ENCODE measurements at places on chromosomes 2 and 18. TPM values are rescaled to one million over a fixed set of nuclear protein-coding genes. Genes with fewer than 3 reads are reported as not detected.

The FASTKD1 gene
- 19.3 TPM for total RNA-seq

The SPATA3 gene
- total RNA-seq: not detected

The ZNF516 gene
- 32.7 TPM for total RNA-seq

The EGR4 gene
- under 0.01 TPM for total RNA-seq

The NTSR2 gene
- total RNA-seq: under 0.01 TPM

The MAP2 gene
- total RNA-seq: 51.0 TPM

The KCNK3 gene
- 0.26 TPM for total RNA-seq

DNA sequence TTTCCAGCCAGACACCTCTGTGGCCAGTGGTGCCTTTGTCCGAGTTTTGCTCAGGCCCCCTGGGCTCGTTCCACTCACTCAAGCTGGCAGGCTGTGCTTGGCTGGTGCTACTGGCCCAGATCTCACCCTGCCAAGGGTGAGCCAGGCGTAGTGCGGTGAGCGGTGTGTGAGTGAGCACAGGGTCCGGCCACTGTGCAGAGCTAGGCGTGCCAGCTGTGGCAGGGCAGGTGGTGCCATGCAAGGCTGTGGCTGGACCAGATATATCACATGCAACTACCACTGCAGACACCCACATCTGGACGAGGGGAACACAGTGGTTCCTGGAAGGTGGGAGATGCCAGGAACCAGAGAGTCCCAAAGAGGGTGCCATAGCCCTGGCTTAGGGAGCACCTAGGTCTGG is 70.1 kb downstream of the SRBD1 start:
- no peaks in the 10 kb centered on the region for H3K27me3 ChIP-seq
- no peak for DNase-seq
- no peak overlapping the region for H3K27ac ChIP-seq

GRCh38 chr2:47079515-47080412 is 75.3 kb downstream of the STPG4 start:
- peaks cover 25% of the 10 kb centered on the region for H3K4me1 ChIP-seq
- no peak for DNase-seq
- H3K27me3 ChIP-seq: no peaks in the 10 kb centered on the region
- H3K36me3 ChIP-seq: no peaks in the 10 kb centered on the region

GRCh38 chr2:205535001-205535400 is 147.3 kb upstream of the NRP2 start:
- no peaks in the 10 kb centered on the region for H3K36me3 ChIP-seq
- H3K4me3 ChIP-seq: no peak overlapping the region
- H3K4me1 ChIP-seq: no peaks in the 10 kb centered on the region
- H3K27me3 ChIP-seq: no peaks in the 10 kb centered on the region
- H3K27ac ChIP-seq: no peak overlapping the region

GRCh38 chr2:146624430-146625160 is 1220.2 kb upstream of the ACVR2A start:
- no peak overlapping the region for H3K27ac ChIP-seq
- H3K36me3 ChIP-seq: no peaks in the 10 kb centered on the region
- no peaks in the 10 kb centered on the region for H3K27me3 ChIP-seq
- H3K4me1 ChIP-seq: no peaks in the 10 kb centered on the region

DNA sequence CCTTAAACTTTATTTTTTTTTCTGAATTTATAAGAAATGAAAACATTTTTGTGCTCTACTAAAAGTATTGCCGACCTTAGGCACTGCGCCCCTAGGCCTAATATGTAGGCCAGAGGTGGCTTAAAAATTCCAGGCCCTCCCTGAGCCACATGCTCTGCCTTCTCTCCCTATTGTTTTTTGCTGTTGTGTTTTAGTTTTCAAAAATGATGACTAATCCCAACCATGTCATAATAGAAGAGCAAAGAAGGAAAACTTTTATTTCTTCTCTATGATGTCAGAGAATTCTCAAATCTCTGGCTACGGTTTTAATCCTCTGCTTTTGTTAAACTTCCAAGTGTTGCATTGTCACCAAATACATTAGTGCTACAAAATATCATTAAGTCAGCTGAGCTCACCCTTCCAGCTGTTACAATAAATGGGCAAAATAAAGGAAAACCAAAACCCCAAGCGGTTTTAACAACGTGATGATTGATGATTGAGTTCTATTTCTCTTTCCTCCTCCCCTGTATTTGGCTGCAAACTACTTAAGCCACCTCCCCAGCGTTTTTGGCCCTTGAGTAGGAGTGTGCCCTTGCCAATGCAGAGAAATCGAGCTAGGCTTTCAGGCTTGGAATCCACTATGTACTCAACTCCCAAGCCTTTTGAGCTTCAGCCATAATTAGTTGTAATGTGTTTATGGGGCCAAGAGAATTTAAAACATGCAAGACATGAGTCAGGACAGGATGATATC is 163.5 kb upstream of the POU3F3 start:
- no peak overlapping the region for H3K27ac ChIP-seq
- H3K4me3 ChIP-seq: no peak overlapping the region
- peak; percentile 54 for DNase-seq
- no peaks in the 10 kb centered on the region for H3K27me3 ChIP-seq
- H3K36me3 ChIP-seq: no peaks in the 10 kb centered on the region

GRCh38 chr2:231376857-231377256 is 18.7 kb upstream of the B3GNT7 start:
- H3K36me3 ChIP-seq: no peaks in the 10 kb centered on the region
- no peak for DNase-seq

DNA sequence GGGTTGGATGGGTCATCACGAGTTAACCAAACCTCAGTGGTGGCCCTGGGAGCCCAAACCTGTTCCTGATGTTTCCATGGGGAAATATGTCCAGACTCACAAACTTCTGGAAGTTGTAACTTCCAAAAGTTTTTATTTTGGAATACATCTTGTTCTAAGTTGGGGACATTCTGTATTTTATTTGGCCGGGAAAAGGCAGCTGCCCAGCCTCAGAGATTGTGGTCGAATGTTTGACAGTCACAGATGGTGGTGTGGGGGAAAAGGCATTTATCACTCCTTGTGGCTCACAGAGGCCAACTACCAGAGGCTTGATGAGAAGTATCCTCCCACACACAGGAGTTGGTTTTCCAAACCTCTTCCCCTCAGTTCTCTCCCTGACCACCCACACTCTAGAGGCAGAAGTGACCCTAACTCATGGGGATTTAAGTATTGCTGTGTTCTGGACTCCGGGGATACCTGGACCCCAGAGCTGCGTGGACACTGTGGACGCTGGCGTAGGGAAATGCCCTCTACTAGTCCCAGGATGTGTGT is 124.7 kb upstream of the PPP1CB start:
- H3K4me3 ChIP-seq: no peak overlapping the region
- no peaks in the 10 kb centered on the region for H3K27me3 ChIP-seq
- peaks cover 9% of the 10 kb centered on the region for H3K4me1 ChIP-seq
- H3K27ac ChIP-seq: no peak overlapping the region
- H3K36me3 ChIP-seq: no peaks in the 10 kb centered on the region

- H3K4me3 ChIP-seq: no peak overlapping the region
- no peaks in the 10 kb centered on the region for H3K36me3 ChIP-seq
Observed at GRCh38 chr18:26901020-26901419, 35.5 kb upstream of the AQP4 start.

- no peaks in the 10 kb centered on the region for H3K4me1 ChIP-seq
- peaks cover 15% of the 10 kb centered on the region for H3K27me3 ChIP-seq
- DNase-seq: no peak
- H3K36me3 ChIP-seq: no peaks in the 10 kb centered on the region
- H3K27ac ChIP-seq: no peak overlapping the region
Observed at GRCh38 chr2:232523402-232523681, 2.6 kb upstream of the CHRND start.

DNA sequence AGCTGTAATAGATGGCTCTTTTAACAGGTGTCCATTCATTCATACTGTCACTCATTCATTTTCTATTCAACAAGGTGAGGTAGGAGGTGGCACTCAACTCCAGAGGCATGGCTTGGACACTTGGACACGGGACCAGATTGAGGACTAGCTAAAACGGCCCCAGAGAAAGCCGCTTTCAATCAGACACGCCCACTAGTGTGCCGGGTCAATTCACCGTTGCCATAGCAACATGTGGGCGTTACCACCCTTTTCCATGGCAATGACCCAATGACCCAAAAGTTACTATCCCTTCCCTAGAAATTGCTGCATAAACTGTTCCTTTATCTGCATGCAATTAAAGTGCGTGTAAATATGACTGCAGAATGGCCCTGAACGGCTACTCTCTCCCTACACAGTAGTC is 49.2 kb upstream of the LGALSL start:
- peak overlapping the region; percentile 33 for H3K27ac ChIP-seq
- H3K4me1 ChIP-seq: peaks cover 18% of the 10 kb centered on the region
- no peak overlapping the region for H3K4me3 ChIP-seq

DNA sequence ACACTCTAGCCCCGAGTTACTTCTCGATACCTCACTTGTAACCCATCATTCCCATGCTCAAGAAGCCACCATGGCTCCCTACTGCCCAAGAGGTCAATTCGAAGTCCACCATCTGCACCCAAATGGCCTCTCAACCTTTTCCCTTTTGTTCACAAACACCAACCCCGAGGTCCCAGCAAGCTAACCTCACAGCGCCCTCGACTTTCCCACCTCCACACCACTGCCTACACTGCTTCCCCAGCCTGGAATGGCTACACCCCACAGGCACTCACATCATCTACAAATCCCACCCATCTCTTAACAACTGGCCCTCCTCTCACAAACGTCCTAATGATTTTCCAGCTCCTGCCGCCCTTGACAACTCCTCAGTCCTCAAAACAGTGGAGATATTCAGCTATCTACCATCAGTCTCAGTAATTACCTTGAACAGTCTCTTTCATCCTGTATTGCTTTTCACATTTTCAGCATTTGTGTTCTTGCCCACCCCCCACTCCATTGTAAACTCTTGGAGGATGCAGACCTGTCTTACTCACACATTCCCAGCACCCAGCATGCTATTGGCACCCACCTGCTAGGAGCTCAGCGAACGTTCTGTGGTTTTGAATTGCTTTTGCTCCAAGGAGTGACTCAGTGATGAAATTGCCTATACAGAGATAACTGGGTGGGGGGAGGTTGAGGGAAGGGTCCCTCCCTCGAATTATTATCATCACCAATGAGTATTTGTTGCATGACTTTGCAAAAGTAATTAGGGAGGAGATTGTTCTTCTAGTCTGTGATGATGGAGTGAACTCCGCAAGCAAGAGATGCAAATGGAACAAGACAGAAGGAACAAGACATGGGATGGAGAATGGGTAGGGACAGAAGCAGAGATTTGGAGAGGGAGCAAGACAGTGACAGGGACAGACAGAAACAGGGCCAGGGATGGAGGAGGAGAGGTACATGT is 106.8 kb downstream of the CYP26B1 start:
- no peaks in the 10 kb centered on the region for H3K36me3 ChIP-seq
- no peak overlapping the region for H3K4me3 ChIP-seq
- no peaks in the 10 kb centered on the region for H3K27me3 ChIP-seq
- H3K27ac ChIP-seq: no peak overlapping the region

- no peak for DNase-seq
- no peak overlapping the region for H3K4me3 ChIP-seq
- H3K27me3 ChIP-seq: no peaks in the 10 kb centered on the region
- H3K27ac ChIP-seq: no peak overlapping the region
Observed at GRCh38 chr2:235439959-235440662, 53.7 kb upstream of the AGAP1 start.

DNA sequence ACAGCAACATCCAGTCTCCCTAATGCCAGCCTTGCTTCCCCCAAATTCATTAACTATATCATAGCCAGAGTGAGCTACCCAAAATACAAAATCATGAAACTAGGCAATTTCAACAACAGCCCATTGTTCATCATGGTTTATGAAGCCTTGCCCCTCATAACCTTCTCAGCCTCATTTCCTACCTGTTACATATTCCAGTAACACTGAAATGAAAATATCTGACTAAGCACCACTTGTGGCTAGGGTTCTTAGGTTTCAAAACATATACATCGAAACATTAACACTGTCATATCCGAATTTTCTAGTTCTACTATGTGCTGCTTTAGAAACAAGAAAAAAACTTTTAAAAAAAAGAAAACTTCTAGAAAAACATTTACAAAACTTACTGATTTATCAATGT is 59.5 kb downstream of the ATAD2B start:
- no peaks in the 10 kb centered on the region for H3K27me3 ChIP-seq
- peaks cover 1% of the 10 kb centered on the region for H3K36me3 ChIP-seq
- H3K4me1 ChIP-seq: no peaks in the 10 kb centered on the region
- no peak overlapping the region for H3K27ac ChIP-seq
- DNase-seq: no peak
- H3K4me3 ChIP-seq: no peak overlapping the region

DNA sequence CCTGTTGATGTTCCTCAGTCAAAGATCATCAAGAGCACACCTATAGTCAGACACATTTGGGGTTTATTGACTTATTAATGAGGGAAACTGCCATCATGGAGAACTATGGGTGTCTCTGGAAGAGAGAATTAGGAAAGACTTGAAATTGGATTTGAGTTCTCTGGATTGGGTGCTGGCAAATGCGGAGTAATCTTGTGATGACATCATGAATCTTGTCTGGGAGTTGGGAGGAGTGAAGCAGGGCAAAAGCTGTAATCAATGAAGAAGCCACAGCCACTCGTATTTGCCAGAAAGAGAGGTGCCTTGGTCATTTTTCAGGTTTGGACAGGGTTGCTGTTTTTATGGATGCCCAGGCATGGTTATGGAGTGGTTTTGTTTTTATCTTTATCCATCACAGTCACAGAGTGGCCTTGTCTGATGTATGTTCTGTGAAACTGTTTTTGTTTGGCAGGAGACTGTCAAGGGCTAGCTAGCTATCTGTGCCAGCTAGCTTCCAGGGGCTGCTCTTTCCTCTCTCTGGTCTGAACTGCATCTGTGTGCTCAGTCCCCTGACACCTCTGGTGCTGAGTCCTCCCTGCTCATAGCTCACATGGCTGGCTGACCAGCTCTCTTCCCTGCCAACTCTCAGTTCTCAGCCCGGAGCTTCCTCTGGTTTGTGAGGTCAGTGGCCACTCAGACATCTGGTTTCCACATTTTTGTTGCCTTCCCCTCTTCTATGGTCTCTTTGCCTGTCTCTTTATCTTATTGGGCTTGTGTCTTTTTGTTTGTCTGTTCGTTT is 193.4 kb upstream of the RMP24 start:
- DNase-seq: no peak
- no peaks in the 10 kb centered on the region for H3K27me3 ChIP-seq
- no peaks in the 10 kb centered on the region for H3K4me1 ChIP-seq

- H3K36me3 ChIP-seq: no peaks in the 10 kb centered on the region
- H3K4me1 ChIP-seq: no peaks in the 10 kb centered on the region
- no peaks in the 10 kb centered on the region for H3K27me3 ChIP-seq
- no peak overlapping the region for H3K4me3 ChIP-seq
- no peak overlapping the region for H3K27ac ChIP-seq
Observed at GRCh38 chr2:183089192-183089851, 10.8 kb downstream of the DUSP19 start.

GRCh38 chr2:168203762-168204693 is 43.4 kb downstream of the STK39 start:
- no peak overlapping the region for H3K4me3 ChIP-seq
- DNase-seq: no peak
- peaks cover 7% of the 10 kb centered on the region for H3K4me1 ChIP-seq
- H3K36me3 ChIP-seq: no peaks in the 10 kb centered on the region

DNA sequence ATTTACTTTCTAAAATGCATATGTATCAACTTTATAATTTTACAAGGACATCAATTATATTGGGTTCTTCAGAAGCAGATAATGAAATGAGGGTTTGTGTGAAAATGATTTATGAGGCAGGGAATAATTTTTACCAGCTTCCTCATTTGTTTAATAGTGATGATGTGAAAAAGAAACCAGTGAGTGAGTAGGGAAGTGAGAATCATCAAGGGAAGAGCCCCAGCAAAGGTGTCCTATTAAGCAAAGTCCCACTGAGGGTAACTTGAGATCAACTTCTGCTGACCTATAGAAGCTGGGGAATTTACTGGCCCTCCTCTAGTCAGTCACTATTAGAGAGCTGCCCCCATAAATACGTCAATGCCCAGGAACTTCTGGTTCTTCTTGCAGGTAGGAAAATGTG is 266.8 kb upstream of the LYPD1 start:
- H3K27me3 ChIP-seq: no peaks in the 10 kb centered on the region
- no peak for DNase-seq
- no peaks in the 10 kb centered on the region for H3K36me3 ChIP-seq
- H3K4me1 ChIP-seq: peaks cover 5% of the 10 kb centered on the region
